Effector CD4-positive, alpha-beta T cell (primary cell): ENCODE measurements at places on chromosomes 6 and 20.

- DNase-seq: no peak
Observed at GRCh38 chr20:17520583-17520982, 10.6 kb downstream of the BFSP1 start.

- DNase-seq: no peak
Observed at GRCh38 chr6:56188429-56188828, 59.0 kb downstream of the COL21A1 start.

DNA sequence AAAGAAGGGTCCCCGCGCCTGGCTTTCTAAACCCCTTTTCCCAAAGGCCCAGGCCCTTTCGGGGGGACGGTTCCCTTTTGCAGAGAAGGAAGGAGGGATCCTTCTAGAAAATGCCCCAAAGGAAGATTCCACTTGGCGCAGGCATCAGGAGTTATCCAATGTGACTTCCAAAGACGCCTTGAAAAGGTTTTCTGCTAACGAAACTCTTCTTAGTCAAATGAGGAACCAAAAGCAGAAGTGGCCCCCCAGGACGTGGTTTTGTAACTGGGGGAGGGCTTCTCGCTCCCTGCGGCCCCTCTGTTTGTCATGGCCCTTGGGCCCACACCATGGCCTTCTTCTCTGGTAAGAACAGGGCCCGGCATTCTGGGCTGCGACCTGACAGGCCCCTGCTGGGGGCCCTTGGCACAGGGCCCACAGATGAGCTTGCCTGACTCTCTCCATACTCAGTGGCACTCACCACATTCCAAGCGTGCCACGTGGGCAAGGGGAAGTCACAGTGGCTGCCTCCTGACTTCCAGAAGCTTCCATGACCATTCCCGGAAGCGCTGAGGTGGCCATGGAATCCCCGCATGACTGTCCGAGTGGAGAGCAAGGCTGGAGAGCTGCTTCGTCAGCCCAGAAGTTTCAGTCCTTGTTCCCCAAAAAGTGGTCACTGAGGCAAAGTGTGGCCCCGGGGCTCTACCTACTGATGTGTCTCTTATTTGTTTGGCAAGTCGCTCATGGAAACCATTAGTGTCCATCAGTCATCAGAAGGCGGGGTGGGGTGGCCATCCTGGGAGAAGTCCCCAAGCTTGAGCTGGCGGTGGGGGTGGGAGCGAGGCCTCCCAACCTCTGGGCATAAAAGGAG, 834 bp upstream of the CTSZ start:
- no peak for DNase-seq

DNA sequence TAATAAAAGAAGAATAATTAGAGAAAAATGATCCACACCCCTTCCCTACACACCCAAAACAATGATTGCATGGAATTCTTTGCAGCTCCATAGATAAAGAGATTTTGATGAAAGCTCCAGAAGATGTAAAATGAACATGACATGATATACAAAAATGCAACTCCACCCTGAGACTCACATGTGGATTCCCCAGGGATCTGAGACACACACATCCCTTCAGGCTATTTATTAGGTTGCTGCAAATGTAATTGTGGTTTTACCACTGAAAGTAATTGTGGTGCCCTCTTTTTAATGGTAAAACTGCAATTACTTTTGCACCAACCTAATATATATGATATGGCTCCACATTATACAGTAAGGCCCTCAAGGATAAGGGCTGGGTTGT, 40.4 kb upstream of the TBC1D7 start:
- no peak for DNase-seq
